ENCODE measurements at places on chromosomes 1 and 21.

GRCh38 chr21:41668686-41669532 lies 97.9 kb downstream of the RIPK4 start:
- DNase-seq = no peak

- no peak for DNase-seq
Observed at GRCh38 chr1:8938232-8938999, 7.3 kb upstream of the CA6 start.

GRCh38 chr1:48492392-48492791 lies 20.4 kb upstream of the SPATA6 start:
- DNase-seq = no peak

GRCh38 chr1:11052839-11053757 lies 6.1 kb upstream of the MASP2 start:
- DNase-seq = no peak

DNA sequence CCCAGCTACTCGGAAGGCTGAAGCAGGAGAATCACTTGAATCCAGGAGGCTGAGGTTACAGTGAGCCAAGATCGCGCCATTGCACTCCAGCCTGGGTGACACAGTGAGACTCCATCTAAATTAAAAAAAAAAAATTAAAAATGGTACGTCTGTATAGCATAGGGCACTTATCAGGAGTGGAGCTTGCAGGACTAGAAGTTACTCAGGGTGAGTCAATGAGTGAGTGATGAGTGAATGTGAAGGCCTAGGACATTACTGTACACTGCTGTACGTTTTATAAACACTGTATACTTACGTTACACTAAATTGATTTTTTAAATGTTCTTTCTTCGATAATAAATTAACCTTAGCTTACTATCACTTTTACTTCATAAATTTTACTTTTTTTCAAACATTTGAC lies 183.6 kb downstream of the NR5A2 start:
- DNase-seq = no peak

- DNase-seq = no peak
Observed at GRCh38 chr21:27502801-27503200, 535.9 kb upstream of the ADAMTS5 start.

- no peak for DNase-seq
Observed at GRCh38 chr1:217574265-217574949, 56.5 kb downstream of the GPATCH2 start.

- peak; percentile 34 for DNase-seq
Observed at GRCh38 chr1:205458777-205459566, 3.1 kb upstream of the BLACAT1 start.

DNA sequence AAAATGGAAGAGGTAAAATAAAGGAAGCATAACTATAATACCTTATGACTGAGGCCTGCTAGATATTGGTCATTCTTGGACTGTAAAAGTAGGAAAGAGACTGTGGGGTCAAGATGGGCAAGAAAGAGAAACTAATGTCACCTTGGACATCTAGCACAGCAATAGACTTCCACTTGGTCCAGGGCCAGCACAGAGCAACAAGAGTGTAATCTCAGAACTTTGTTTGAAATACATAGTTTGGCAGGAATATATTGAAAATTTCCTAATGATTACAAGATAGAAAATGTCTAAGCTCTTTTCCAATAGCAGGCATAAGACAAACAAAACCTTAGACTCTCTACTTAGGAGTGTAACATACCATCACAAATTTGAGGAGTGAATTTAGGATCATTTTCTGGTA lies 4.6 kb downstream of the LRRC8C start:
- DNase-seq = no peak

- DNase-seq = no peak
Observed at GRCh38 chr1:4256351-4256750, 356.3 kb upstream of the C1orf174 start.

GRCh38 chr21:35933466-35933865 lies 126.9 kb downstream of the SETD4 start:
- peak; percentile 95 for DNase-seq

- DNase-seq = no peak
Observed at GRCh38 chr1:74317663-74318062, 82.5 kb downstream of the TNNI3K start.

GRCh38 chr1:45543581-45544417 lies 6.8 kb upstream of the AKR1A1 start:
- DNase-seq = peak; percentile 41

DNA sequence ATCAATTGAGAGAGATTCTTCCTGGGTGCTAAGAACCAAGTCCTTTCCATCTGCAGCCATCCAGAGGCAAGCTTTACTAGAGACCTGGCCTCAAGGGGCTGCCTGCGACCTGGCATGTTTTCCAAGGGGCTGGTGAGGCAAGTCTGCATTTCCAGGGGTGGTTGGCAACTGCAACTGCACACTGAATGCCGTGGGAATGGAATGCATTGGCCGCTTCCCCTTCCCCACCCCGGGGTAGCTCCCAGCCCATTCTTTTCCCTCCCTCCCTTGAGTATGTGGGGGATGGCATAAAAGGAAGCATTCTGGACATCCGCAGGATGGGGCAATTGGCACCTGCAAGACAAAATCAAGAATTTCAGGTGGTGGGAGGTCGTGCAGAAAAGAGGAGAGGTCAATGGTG lies 155.1 kb downstream of the IGSF21 start:
- DNase-seq = no peak
